ENCODE measurements at places on chromosomes 1 and 21.

- DNase-seq = no peak
Observed at GRCh38 chr1:115833856-115834255, 7.1 kb downstream of the NHLH2 start.

DNA sequence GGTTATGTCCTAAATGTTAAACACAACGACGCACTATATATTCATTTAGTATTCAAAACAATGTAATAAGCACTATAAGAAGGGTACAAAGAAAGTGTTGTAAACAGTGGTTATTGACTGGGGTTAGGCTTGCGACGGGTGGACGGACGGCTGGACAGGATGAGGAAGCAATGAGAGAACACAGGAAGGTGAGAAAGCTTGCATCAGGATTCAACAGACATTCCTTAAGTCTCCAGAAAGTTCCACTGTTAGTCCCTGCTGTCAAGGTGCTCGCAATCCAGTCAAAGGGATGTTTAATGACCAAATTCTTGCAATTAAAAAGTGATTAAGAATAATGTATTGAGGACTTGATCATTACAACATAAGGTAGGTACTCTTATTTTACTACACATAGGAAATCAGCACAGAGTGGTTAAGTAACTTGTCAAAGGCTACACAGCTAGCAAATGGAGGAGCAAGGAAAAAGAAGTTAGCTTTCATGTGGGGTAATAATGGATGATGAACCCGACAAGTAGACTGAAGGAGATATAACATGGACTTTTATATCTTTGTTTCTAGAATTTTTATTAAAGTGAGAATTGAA is 994 bp upstream of the ACBD6 start:
- DNase-seq = no peak

- no peak for DNase-seq
Observed at GRCh38 chr1:3895279-3895950, 4.7 kb downstream of the C1orf174 start.

- DNase-seq = no peak
Observed at GRCh38 chr1:221161571-221162041, 282.4 kb downstream of the HLX start.
